Activated T-cell treated with anti-CD3 and anti-CD28 coated beads, Interleukin-2, amount 50 U/mL, for 72 hours (primary cell): ENCODE measurements at places on chromosomes 2 and 18. TPM values are rescaled to one million over a fixed set of nuclear protein-coding genes. Genes with fewer than 3 reads are reported as not detected.

The TLX2 gene
- 2.4 TPM for total RNA-seq

The DQX1 gene
- total RNA-seq, result 1.9 TPM

The IL37 gene
- not detected for total RNA-seq

The FTCDNL1 gene
- total RNA-seq, result 2.2 TPM

The INHA gene
- not detected for total RNA-seq

The COL3A1 gene
- 0.12 TPM for total RNA-seq

The MAL gene
- total RNA-seq, result 93.8 TPM

The LIMS2 gene
- total RNA-seq, result 10.3 TPM

The RMDN2 gene
- total RNA-seq, result 2.6 TPM

The LRRC30 gene
- not detected for total RNA-seq

The ELAC1 gene
- total RNA-seq, result 9.4 TPM

The UGT1A3 gene
- total RNA-seq, result not detected

The GALNT14 gene
- 0.67 TPM for total RNA-seq

The SNED1 gene
- total RNA-seq, result 0.36 TPM

The CCDC68 gene
- total RNA-seq, result not detected

The ACMSD gene
- total RNA-seq, result not detected

The GATA6 gene
- total RNA-seq, result 0.43 TPM

The SNTG2 gene
- 2.5 TPM for total RNA-seq

The TMEM200C gene
- not detected for total RNA-seq

The OTOS gene
- total RNA-seq, result not detected

The SH3BP4 gene
- total RNA-seq, result 1.6 TPM

The LRRTM4 gene
- total RNA-seq, result not detected

The ERBB4 gene
- not detected for total RNA-seq

The MAPRE3 gene
- 4.8 TPM for total RNA-seq

The CRYGC gene
- not detected for total RNA-seq

The MEP1B gene
- total RNA-seq, result not detected

The PLGLB2 gene
- total RNA-seq, result 2.6 TPM

The OTOF gene
- total RNA-seq, result 1.6 TPM

The FAM228B gene
- total RNA-seq, result 18.7 TPM

The KCNK3 gene
- not detected for total RNA-seq

The GREB1 gene
- total RNA-seq, result 2.4 TPM
